ENCODE measurements at places on chromosomes 5 and 9.

DNA sequence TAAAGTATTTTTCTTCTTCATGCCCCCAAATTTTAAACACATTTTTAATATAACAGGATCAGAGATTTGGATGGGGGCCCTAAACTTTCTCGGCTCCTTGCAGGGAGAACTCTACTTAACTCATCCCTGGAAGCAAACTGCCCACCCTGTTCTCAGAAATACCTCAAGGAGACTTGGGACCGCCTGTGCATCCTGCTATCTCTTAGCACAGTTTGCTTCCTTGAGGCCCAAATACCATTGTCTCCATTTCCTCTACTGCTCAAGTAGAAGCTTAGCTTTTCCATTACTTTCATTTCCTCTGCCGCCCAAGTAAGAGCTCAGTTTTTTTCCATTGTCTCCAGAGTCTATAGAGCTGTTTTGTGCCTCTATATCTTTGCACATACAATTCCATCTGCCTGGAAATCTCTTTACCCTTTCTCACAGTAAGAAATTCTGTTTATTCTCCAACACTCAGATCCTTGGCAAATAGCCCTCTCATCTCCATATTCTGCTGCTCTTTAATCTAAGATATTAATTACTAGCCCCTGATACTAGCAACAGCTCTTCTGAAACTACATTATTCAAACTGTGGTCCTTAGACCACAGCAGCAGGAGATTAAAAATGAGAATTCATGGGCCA, 137.8 kb downstream of the CEMIP2 start:
- DNase-seq: no peak

DNA sequence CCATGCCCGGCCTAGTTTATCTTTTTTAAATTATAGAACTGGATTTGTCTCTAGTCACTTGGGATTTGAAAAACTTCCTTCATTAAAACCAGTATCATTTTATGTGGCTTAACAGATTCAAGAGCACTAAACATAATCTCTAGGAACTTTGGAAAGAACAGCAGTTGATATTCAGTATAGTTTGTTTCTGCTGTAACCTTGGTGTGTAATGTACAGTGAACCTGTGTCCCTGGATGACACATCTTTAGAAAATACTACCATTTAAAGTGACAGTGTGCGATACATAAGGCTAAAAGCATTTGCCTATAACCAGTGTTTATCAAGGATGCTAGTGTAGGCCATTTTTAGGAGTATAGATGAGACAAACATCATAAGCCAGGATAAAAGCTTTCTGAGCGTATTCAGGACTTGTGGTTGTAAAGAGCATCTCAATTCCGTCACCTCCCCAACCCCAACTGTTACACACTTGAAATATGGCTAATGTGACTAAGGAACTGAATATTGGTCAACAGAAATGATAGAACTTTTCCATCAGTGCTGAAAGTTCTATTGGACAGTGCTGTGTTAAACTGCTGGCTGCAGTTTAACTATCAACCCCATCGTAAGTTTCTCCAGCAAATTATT, 4.4 kb downstream of the SNX18 start:
- no peak for DNase-seq

DNA sequence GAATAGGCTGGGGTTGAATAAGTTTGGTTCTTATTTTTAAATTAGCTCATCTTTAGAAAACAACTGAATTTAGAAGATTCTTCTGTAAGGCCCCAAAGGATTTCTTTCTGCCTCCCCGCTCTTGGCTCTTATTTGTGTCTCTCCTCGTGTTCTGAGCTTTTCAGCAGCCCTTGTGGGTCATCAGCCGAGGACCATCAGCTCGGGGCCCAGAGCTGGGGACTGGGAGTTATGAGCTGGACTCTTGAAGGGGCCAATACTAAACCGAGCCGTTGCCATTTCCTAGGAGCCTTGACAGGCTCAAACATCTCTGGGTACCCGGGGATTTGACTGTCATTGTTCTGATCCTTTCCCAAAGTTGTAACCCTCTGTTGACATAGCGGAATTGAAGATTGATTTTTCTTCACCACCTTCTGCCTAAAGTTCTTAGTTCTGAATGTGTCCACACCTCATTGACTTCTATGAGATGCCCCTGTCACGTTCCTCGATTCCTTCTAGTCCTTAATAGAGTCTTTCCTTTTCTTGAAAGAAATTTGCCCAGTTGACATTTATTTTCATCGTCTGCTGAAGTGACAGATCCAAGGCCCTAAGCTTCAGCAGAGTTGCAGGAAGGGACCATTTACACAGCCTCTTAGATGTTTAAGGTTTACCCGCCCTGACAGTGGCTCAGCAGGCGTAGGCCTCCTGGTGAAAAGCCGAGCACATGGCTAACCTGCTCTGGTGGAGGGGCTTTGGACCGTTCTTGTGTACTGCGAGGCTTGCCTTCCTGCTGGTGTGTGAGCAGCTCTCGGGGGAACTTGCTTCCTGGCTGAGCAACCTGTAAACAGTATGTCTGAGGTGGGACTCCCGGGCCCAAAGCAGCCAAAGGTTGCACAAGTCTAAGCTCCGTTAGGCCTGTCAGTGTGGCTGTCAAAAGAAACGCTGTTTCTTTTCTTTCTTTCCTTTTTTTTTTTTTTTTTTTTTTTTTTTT, 24.0 kb downstream of the ABL1 start:
- no peak for DNase-seq

DNA sequence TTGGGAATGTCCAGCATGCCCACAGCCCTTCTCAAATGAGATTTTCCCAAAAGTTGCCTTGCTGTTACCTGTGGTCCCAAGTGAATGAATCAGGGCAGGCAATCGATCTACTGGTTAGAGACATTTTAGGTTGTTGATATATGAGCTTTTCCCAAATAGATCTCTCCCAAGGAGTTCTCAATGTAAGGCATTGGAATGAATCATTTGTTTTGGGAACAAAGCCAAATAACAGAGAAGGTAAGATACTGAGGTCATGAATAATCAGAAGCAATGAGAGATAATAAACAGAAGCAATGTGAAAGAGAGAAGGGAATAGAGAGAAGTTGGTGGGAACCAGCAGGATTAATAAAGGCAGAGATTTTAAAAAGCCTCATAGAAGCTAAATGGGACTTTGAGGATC, 93.6 kb upstream of the FER start:
- no peak for DNase-seq

DNA sequence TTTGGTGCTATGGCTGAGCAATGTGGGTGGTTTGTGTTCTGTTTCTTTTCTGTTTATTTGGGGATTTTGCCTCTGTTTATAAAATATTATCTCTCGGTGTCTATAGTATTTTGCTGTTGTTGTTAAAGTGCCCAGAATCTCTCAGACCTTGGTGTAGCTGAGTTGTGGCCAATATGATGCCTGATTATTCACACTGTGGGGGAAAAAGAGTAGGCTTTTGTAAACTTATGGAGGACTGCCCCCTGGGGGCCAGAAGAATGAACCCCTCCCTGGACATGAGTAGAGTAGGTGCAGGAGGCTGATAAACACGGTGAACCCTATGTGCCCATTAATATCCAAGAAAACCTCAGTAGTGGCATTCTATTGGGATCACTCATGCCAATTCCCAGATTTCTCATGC, 49.0 kb upstream of the DPYSL3 start:
- no peak for DNase-seq

GRCh38 chr5:139863855-139864558, 68.4 kb downstream of the PSD2 start:
- peak; percentile 21 for DNase-seq

- DNase-seq: no peak
Measured at GRCh38 chr5:172439785-172440477, 14.4 kb downstream of the SH3PXD2B start.

- DNase-seq: no peak
Measured at GRCh38 chr5:143213851-143214363, 189.6 kb downstream of the NR3C1 start.

DNA sequence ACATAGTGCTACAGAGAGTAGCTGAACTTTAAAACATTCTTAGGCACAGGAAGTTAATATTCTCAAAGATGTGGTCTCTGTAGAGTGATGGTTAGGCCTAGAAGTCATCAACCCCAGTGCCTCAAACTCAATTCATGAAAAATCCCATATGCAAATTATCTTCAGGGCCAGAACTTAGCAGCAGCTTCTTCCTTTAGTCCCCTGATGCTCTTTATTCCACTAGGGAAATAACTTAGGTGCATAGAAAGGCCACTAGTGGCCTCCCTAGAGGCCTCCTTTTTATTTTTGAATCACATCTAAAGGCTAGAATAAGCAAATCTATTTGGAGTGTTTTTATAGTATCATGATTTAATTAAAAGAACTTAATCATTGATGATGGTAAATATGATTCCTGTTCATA, 88.3 kb downstream of the GIN1 start:
- no peak for DNase-seq

- no peak for DNase-seq
Measured at GRCh38 chr5:54619731-54620130, 102.2 kb downstream of the SNX18 start.

DNA sequence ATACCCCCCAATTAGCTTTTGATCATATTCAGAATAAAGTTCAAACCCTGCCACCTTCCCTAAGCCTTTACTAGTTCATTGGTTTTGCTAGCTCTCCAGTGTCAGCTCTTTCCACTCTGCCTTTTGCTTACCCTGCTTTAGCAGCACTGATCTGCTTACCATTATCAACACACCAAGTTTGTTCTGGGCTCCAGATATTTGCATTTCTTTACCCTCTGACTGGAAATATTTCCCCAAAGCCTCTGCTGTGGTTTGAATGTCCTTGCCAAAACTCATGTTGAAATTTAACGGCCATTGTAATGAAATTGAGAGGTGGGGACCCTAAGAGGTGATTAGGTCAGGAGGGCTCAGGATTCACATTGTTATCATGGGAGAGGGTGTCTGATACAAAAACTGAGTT, 99.5 kb downstream of the GCNT1 start:
- no peak for DNase-seq

DNA sequence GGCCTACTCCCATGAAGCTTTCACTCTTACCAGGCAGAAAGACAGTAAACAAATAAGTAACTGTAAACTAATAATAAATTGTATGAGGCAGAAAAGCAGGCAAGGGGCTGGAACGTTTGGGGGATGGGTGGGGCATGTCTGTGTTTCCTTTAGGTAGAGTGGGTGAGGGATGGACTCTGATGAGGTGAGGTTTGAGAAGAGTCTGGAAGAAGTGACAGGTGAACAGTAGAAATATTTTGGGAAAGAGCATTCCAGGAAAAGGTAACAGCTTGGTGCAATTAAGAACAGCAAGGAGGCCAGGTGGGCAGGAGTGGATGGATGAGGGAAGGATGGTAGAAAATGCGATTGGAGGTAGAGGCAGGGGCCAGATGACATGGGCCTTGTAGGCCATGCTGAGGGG, 56.5 kb downstream of the PTTG1 start:
- no peak for DNase-seq

GRCh38 chr5:168207450-168208029, 83.9 kb upstream of the WWC1 start:
- DNase-seq: no peak

DNA sequence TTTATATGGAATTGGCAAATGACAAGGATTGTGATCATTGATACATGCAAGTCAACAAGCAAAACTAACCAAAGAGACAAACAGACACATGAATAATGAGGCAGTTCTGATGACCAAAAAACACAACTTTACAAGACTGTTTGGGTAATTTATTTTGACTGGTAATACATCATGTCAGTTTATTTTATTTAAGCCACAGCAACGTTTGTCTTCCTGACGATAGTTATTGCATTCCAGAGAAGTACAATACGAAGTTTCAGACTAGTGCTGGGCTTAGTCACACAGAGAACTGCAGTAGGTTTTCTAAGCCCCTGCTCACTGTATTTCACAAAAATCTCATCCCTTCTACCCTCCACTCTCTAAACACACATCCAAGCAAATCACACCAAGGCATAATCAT, 514.2 kb downstream of the RAB3C start:
- no peak for DNase-seq

- DNase-seq: no peak
Measured at GRCh38 chr5:16455668-16456067, 9.9 kb downstream of the ZNF622 start.

GRCh38 chr5:5795074-5795771, 372.7 kb downstream of the ICE1 start:
- DNase-seq: no peak

DNA sequence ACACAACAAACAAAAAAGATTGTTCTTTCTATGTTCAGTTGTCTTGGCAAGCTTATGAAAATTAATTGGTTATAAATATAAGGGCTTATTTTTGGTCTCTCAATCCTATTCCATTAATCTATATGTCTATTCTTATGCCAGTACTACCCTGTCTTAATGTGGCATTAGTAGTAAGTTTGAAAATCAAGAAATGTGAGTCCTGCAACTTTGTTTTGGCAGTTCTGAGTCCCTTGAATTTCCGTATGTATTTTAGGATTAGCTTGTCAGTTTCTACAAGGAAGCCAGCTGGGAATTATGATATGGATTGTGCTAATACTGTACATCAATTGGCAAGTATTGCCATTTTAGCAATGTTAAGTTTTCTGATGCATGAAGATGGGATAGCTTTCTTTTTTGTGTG, 10.5 kb upstream of the CCDC125 start:
- no peak for DNase-seq

- DNase-seq: no peak
Measured at GRCh38 chr5:55211184-55211874, 15.8 kb downstream of the MCIDAS start.

DNA sequence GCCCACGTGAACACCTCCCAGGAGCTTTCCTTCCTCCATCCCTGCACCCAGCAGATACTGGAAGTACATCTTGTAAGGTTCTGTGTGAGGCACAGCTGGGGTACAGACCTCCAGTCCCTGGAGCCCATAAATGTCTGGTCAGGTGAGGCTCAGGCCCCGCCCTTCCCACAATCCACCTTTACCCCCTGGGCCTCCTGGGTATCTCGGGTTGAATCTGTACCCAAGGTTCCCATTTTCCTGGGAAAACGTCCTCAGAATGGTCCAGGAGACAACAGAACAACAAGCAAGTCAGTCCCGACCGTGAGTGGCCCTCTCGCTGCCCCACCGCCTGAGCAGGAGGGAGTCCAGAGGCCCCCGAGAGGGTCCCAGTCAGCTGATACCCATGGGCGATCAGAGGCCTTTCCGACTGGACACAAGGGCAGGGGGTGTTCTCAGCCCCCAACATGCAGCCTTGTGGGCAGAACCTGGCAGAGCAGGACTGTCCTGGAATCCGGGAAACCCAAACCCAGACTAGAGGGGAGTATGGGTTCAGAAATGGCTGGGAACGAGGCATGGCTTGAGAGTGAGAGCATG, 4.3 kb downstream of the SPATA31E1 start:
- DNase-seq: no peak

DNA sequence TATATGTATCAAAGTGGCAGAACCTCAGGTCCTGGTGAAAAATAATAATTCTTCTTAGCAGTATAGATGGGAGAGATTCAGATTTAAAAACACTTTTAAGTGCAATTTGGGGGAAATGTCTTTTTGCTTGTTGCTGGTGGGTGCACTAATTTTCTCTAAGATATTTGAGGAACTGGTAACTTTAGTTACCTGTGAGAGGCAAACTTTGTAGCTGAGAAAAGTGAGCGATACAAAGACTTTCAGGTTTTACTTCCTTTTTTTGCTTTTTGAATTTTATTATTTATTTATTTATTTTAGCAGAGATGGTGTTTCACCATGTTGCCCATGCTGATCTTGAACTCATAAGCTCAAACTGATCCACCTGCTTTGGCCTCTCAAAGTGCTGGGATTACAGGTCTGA, 303.1 kb upstream of the PTGER4 start:
- no peak for DNase-seq

- DNase-seq: no peak
Measured at GRCh38 chr5:151072630-151073025, 8.2 kb downstream of the TNIP1 start.

All from stimulated activated CD8-positive, alpha-beta memory T cell treated with anti-CD3 and anti-CD28 coated beads, Interleukin-4, amount 100 ng/mL, for 1 hour (primary cell).